ENCODE measurements at places on chromosomes 12 and 14.

DNA sequence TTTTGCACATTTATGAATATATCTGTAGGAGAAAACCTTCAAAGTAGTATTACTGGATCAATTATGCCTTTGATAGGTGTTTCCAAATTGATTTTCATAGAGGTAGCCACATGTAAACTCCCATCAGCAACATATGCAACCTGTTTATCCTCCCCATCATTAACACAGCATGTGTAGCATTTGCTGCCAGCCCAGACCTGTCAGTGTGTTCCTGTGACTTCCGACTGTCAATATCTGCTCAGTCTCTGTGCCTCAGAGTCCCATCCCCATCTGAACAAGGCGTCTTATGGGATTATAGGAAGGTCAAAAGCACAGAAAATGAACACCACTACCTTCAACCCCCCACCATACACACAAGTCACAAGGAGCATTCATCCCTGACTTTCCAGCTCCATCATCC is 9.5 kb upstream of the CAPRIN2 start:
- no peak for DNase-seq

GRCh38 chr12:104049903-104050356 is at the start of gene GLT8D2:
Gene GLT8D2, minus strand, starts transcription at chr12:104050187. Its CDS starts 30,539 bp downstream, at chr12:104019648.
- no peak for DNase-seq

GRCh38 chr12:123238330-123238682 is 5.1 kb downstream of the MTRFR start:
- DNase-seq: no peak

DNA sequence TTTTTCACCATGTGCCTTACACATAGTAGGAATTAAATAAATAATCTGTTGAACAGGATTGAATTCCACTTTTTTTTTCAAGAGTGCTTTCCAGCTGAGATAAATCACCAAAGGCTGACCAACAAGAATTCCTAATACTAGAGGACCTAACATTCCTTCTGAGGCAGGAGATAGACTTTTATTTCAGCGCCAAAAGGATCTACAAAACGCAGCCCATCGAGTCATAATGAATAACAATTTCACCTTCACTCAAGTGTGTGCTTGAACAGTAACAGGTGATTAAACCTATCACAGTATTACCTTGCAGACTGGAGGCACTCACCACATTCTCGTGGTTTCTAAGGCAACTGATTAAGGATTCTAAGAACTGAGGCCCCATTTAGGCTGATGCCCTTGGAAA is 224.3 kb upstream of the ATP2B1 start:
- DNase-seq: no peak

DNA sequence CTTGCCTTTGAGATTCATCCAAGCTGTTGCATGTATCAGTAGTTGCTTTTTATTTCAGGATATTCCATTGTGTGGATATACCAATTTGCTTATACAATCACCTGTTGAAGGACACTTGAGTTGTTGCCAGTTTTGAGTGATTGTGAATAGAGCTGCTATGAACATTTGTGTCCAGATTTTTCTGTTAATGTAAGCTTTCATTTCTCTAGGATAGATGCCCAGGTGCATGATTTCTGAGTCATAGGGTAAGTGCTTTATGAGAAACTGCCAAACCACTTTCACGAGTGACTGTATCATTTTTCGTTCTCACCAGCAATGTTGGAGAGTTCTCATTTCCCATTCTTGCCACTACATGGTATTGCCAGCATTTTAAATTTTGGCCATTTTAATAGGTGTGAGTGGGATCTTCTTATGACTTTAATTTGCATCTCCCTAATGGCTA is 434.6 kb upstream of the RGS6 start:
- DNase-seq: no peak

GRCh38 chr12:119307747-119308146 is 26.8 kb upstream of the CCDC60 start:
- DNase-seq: no peak

DNA sequence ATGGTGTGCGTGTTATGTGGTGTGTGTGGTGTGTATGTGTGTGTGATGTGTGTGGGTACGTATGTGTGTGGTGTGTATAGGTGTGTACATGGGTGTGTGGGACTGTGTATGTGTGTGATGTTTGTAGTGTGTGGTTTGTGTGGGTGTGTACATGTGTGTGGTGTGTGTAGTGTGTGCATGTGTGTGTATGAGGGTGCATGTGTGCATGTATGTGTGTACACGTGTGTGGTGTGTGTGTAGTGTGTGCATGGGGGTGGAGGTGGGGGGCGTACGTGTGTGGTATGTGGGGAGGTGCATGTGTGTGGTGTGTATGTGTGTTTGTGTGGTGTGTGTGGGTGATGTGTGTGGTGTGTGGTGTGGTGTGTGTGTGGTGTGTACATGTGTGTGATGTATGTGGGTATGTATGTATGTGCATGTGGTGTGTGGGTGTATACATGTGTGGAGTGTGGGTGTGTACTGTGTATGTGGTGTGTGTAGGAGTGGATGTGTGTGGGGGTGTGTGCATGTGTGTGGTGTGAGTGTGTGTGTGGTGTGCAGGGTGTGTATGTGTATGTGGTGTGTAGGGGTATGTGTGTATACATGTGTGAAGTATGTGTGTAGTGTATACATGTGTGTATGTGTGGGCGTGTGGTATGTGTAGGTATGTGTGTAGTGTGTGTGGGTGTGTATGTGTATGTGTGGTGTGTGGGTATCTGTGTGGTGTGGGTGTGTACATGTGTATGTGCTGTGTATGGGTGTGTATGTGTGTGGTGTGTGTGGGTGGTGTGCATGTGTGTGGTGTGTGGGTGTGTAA is 119.8 kb upstream of the GSC start:
- DNase-seq: no peak

DNA sequence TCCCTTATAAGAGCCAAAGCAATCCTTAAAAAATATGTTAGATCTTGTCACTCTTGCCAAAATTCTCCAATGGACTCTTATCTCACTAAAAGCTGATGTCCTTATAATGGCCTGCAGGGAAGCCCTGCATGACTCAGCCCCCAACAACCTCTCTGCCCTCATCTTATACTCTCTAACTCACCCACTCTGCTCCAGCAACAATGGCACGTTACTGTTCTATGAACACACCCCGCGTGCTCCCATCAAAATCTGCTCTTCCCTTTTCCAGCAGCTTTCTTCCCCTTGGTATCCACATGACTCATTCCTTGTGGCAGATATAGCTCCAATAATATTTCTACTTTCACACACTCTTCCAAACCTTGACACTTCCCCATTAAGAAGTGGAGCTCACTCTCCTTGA is 108.1 kb downstream of the DENND5B start:
- no peak for DNase-seq

- no peak for DNase-seq
Observed at GRCh38 chr12:105048315-105048714, 35.9 kb downstream of the ALDH1L2 start.

DNA sequence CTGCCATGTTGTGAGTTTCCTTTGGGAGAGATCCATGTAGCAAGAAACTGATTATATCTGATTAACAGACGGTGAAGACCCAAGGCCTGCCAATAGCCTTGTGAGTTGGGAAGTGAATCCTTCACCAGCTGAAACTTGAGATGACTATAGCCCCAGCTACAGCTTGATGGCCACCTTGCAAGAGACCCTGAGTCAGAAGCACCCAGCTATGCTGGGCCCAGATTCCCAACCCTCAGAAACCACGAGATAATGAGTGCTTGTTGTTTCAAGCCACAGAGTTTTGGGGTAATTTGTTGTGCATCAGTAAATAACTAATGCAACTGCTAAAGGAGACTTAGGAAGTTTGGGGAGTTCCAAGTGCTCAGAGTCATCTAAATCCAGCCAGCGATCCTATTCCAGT is 80.3 kb downstream of the AVPR1A start:
- no peak for DNase-seq

DNA sequence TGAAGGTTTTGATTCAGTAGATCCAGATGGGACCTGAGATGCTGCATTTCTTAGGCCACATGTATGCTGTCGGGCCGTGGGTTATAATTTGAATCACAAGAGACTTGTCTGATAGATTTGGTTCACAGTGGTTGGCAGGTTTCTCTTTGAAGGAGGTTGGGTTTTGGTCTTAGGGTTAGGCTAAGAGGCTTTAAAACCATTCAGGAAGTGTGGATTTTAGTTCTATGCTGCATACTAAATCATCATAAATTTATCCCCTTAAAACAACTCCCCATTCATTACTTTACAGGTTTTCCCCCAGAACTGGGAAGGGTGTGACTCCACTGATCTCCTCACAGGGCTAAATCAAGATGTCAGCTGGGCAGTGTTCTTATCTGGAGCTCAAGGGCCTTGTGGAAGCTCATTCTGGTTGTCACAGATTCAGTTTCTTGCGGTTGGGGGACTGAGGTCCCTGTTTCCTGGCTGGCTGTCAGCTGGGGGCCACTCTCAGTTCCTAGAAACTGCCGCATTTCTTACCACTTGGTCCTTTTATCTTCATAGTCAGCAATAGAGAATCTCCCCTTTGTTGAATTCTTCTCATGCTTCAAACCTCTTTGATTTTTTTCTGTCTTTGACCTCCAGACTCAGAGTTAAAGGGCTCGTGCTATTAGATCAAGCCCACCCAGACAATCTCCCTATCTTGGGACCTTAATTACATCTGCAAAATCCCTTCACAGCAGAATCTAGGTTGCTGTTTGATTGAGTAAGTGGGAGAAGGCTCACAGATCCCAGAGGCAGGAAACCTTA is 20.6 kb upstream of the PCNX1 start:
- DNase-seq: peak; percentile 46

- no peak for DNase-seq
Observed at GRCh38 chr12:55935738-55936151, 4.8 kb downstream of the DGKA start.

- no peak for DNase-seq
Observed at GRCh38 chr14:70685474-70686197, 43.9 kb downstream of the TTC9 start.
